ENCODE measurements at places on chromosomes 12 and 14.
A peak's percentile ranks its signal among the peaks of the same experiment; 100 is the strongest.

- peak; percentile 37 for DNase-seq
Observed at GRCh38 chr14:66403183-66403582, 83.0 kb upstream of the CCDC196 start.

DNA sequence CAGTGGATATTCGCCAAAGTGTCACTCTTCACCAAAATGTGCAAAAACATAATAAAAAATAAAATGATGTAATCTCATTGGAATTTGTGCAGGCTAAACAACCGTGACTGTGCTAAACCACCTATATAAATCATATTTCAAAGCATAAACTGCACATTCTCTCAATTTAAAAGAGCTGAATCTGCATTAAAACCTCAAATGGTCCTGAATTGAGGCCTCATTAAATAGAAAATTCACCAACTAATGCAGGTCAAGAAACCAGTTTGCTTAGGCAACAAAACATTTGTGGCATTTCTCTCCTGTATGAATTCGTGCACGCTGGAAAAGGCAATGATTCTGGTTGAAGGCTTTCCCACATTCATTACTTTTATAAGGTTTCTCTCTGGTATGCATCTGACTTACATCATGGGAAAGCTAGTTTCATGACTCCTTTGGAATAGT lies 80.1 kb upstream of the IFNG-AS1 start:
- peak; percentile 52 for DNase-seq

DNA sequence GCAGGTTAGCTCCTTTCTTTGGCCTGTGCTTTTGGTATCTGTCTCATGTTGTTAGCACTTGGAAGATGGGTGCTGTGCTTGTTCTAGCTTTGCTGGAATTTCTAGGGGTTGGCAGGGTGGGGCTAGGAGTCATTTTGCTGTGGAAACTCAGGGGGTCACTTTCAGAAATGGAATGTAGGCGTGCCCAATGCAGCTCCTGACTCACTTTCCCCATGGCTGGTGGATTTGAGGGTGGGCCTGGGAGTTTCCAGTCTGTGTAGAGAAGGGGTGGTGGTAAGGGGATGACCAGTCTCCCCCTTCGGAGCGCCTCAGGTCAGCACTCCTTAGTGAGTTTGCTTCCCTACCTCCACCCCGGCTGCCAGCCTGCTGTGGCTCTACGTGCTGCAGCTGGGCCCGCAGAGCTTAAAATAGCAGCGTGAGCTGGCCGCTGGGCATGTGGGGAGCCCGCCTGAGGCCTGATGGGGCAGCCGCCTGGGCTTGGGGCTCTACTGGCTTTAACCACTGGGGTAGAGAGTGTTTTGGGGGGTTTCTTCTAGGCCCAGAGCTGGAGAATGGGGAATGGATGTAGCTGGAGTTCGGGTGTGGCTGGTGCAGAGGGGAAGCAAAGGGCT lies 108.2 kb downstream of the TSPAN9 start:
- DNase-seq = peak; percentile 88

DNA sequence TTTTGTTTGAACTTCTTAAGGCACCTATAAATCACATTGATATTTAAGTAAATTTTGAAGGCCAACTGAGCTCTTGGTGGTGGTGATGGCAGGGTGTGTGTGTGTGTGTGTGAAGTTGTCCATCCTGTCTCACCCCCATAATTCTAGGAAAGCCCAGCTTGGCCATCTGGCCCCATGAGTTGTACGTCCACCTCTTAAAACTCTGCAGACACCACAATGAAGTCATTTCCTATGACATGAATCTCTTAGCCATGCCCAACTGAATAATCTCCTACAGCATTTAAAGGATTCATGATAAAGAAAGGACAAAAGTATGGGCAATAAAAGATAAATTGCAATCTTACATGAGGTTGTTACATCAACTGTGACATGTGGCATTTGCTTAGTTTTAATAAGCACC lies 123.4 kb downstream of the TTC7B start:
- DNase-seq = no peak

DNA sequence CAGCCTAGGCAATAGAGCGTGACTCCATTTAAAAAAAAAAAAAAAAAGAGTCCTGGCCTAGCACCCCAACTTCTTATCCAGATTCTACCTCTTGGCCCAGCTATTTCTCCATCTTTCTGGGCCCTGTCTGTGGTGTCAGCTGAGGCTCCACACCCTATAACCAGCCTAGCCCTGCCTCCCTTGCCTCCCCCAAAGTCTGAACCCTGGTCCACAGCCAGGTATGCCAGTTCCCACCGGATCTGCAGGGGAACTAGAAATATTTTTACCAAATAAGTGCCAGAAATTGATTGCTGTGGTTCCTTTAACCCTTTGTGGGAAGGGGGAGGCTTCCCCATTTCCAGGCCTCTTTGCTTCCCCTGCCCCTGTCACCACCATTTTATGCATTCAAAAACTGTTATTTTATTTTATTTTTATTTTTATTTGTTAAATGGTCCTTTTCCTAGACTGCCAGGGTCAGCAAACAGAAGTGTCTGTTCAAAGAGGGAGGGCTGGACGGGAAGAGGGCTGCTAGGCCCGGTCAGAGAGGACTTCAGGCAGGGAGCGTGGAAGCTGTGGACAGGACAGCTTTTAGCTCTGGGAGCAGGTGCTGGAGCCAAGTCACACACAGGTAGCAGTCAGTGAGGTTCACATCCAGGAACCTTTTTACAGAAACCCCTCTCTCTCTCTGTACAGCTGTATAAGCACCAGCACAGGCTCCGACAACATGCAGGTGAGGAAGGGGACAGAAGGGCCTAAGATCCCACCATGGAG lies 23.2 kb downstream of the TTC9 start:
- no peak for DNase-seq

DNA sequence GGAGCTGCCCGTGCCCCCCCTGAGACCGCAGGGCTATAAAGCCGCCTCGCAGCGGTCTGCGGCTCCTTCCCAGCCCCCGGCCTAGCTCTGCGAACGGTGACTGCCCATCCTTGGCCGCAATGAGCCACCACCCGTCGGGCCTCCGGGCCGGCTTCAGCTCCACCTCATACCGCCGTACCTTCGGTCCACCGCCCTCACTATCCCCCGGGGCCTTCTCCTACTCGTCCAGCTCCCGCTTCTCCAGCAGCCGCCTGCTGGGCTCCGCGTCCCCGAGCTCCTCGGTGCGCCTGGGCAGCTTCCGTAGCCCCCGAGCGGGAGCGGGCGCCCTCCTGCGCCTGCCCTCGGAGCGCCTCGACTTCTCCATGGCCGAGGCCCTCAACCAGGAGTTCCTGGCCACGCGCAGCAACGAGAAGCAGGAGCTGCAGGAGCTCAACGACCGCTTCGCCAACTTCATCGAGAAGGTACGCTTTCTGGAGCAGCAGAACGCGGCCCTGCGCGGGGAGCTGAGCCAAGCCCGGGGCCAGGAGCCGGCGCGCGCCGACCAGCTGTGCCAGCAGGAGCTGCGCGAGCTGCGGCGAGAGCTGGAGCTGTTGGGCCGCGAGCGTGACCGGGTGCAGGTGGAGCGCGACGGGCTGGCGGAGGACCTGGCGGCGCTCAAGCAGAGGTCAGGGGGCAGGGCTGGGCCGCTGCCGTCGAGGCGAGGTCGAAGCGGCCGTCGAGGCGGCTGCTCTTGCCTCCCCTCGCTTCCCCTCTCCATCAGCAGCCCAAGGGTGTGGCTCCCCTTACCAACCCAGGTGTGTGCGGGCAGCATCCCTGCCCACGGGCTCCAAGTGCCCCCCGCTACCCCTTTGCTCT lies at the start of gene PRPH:
Gene PRPH (plus strand): TSS at position 66 of the 855 bp plus-strand sequence. CDS start 54 bp downstream, at position 120.
- no peak for DNase-seq

- peak; percentile 71 for DNase-seq
Observed at GRCh38 chr12:117836999-117837736, 131.6 kb downstream of the KSR2 start.

GRCh38 chr12:115710104-115710564 lies 567.4 kb downstream of the MED13L start:
- DNase-seq = no peak

GRCh38 chr14:96626121-96626768 lies 124.1 kb downstream of the PAPOLA start:
- no peak for DNase-seq

DNA sequence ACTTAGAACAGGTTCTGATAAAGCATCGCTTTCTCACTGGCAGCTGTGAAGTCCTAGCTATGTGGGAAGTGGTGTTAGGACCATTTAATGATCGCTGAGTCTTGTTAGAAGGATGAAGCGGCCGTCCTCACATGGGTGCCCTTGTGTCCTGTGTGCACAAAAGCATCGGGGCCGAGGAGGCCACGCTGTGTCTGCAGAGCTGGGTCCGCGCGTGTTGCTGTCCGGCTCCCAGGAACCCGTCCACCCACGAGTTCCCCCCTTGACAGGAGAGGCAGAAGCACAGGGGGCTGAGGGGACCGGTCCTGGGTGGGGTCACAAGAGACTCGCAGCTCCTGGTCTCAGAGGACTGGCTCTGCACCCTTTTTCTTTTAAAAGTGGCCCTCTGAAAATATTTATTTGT lies 90.4 kb downstream of the ADGRD1 start:
- no peak for DNase-seq

- DNase-seq = no peak
Observed at GRCh38 chr14:99255621-99256482, 16.1 kb downstream of the BCL11B start.

- peak; percentile 48 for DNase-seq
Observed at GRCh38 chr12:103908877-103909276, 21.3 kb upstream of the HSP90B1 start.

- no peak for DNase-seq
Observed at GRCh38 chr12:117897372-117898161, 71.2 kb downstream of the KSR2 start.

DNA sequence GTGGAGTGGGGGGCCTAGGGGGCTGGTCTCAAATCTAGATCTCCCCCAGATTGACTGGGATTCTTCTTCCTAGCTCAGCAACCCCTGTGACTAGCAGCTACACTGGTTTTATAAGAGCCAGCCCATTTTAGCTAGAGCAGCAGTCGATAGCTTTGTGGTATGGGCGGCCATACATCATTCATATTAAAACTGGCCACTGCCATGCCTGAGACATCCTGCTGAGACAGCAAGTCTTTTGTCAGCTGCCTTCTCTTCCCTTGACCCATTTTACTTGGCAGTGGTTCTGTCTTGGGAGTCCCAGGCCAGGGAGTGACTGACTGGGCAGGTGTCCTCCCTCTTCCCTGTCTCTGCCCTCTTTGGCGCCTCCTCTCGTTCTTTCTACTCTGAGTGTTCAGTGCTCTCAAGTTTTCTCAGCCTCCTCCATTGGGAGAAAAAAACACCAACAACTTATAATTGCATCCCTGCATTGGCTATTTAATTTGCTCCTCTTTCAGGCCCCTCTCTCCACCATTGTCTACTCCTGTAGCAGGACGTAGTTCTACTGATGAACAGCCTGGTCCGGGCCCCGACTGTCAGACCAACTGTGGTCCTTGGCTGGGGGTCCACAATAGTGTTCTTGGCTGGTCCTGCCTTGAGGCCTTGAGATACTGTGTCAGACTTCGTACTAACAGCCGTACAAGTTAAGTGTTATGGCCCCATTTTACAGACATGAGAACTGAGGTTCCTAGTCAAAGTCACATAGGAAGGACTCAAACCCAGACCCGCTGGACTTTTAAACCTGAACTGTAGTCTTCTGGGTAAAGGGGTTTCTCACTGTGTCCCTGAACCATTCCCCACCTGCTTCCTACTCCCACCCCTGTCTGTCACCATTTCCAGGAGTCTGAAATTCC lies 18.3 kb upstream of the JDP2 start:
- peak; percentile 86 for DNase-seq

GRCh38 chr12:113782873-113783272 lies 183.3 kb downstream of the RBM19 start:
- DNase-seq = no peak

DNA sequence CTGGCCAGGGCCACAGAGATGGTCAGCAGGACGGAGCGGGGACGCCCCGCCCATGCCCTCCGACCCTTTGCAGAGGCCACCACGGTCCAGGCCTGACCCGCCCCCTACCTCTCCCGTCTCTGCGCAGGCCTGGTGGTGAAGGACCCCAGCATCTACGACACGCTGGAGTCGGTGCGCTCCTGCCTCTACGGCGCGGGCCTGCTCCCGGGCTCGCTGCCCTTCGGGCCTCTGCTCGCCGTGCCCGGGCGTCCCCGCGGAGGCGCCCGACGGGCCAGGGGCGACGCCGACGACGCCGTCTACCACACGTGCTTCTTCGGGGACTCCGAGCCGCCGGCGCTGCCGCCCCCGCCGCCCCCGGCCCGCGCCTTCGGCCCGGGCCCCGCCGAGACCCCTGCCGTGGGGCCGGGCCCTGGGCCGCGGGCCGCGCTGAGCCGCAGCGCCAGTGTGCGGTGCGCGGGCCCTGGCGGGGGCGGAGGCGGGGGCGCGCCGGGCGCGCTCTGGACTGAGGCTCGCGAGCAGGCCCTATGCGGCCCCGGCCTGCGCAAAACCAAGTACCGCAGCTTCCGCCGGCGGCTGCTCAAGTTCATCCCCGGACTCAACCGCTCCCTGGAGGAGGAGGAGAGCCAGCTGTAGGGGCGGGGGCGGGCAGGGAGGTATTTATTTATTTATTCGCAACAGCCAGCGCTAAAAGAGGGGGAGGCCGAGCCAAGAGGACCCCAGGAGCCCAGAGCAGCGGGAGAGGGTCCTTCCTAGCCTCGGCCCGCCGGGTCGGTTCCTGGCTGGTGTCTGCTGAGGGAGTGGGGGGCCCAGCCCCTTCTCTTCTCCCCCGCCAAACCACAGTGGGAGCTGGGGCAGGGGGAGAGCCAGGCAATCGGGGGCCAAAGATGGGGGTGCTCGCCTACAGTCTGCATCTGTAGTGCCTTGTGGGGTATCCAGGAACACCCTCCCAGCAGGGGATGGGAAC lies 8.1 kb downstream of the TAMALIN start:
- DNase-seq = no peak

- no peak for DNase-seq
Observed at GRCh38 chr12:80986224-80986623, 48.5 kb upstream of the LIN7A start.

- no peak for DNase-seq
Observed at GRCh38 chr12:89176676-89177075, 175.6 kb downstream of the DUSP6 start.

DNA sequence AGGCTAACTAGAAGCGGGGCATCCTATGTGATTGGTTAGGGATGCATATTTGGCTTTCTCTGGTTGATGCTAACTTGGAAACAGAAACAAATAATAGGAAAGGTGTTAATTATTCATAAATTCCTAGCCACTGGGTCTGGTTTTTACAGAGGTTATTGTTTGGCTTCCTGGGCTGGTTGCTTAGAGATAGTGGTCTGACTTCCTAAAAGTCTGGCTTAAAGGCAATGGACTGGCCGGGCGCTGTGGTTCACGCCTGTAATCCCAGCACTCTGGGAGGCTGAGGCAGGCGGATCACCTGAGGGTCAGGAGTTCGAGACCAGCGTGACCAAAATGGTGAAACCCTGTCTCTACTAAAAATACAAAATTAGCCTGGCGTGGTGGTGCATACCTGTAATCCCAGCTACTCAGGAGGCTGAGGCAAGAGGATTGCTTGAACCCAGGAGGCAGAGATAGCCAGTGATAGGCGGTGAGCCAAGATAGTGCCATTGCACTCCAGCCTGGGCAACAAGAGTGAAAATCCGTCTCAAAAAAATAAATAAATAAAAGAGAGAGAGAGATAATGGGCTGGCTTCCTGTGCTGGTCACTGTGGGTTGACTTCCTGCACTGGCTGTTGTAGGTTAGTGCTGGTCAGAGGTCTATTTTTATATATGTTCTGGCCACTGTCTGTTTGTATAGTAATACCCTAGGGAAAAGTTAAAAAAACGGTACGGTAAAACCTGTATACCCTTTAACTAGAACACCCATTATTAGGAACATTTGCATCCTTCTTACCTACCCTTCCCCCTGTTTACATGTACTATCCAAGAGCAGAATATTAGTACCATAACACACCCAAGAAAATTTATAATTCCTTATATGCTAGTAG lies 24.1 kb downstream of the OR6S1 start:
- DNase-seq = no peak
